Stomach (tissue), 19 donors: ENCODE measurements at places on chromosomes 16 and 17. TPM values are rescaled to one million over a fixed set of nuclear protein-coding genes. Genes with fewer than 3 reads are reported as not detected.

KRTAP1-5 gene
- not detected for polyA plus RNA-seq

FAM171A2 gene
- 0.31 TPM for polyA plus RNA-seq

DNA sequence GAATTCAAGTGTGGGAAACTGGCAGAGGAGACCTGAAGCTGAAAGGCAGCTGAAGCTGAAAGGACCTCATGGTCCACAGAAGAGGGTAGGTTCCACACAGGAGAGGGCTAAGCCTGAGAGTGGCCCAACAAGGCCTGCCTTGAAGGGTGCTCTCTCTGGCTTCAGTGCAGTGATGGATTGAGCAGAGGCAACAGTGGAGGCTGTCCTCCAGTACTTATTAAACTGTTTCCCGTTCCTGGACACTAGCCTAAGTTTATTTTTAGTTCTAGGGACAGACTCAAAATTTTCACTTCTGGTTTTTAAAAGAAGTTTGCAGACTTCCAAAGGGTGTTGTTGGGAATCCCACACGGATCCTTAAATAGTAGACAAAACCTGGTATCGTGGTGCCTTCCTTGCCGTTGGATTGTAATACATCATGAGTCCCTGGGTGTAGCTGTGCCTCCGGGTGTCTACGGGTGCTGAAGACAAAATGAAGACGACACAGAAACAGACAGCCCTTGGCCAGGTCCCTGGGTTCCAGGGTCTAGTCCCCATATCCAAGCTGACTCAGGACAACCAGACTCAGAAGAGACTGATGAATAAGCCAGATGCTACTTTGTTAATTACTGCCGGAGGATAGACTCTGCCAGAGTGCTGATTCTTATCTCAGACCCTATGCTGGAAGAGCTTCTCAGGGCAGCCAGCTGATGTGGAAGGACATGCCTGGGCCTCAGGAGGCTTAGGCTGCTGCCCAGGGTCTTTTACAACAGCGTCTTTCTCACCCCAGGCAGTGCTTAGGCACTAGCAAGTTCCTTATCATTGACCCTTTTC lies 7.1 kb upstream of the CMTM4 start:
- DNase-seq: peak; percentile 60

GRCh38 chr17:56834380-56835263 lies 671 bp downstream of the DGKE start:
- DNase-seq: peak; percentile 64

GRCh38 chr17:33779234-33779591 lies 475.9 kb upstream of the CCL2 start:
- peak; percentile 88 for DNase-seq

ACSM5 gene
- polyA plus RNA-seq: 3.5 TPM

GRCh38 chr16:85584267-85584666 lies 28.9 kb upstream of the GSE1 start:
- no peak for DNase-seq

P2RX5 gene
- 7.1 TPM for polyA plus RNA-seq

DNA sequence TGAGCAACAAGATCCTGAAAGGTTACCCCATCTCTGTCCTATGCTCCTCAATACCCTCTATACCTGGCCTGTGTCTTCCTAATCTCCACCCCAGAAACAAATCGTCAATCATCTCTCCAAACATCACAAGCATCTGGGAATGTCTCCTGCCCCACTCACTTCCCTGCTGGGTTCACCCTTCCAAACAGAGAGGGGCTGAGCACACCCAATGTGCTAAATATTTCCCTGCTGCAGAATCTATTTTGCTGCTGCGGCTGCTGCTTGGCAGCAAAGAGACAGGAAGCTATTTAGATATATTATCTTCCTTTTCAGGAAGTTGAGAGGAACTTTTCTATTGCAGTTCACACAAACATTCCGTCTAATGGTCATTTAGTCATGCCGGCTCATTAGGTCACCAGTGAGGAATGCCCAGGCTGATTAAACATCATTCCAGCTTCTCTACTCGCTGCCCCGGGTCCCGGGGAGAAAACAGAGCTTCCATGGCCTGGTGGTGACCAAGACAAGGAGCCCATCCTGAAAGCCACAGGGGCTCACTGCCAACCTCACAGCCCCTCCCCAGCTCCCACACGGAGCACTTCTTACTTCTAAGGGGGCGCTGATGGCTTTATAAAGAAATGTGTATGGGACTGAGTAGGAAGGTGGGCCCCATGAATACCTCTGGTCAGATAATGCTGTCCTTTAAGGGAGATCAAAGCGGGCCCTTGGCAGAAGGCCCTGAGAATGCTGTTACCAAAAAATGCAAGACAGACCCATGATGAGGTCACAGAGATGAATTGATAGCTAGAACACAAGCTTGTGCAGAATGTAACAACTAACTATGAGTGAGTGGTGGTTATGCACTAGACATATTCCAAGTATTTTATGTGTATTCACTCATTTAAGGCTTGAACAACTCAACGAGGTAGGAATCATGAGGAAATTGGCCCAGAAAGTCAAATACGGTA lies 218.3 kb downstream of the SOX9 start:
- DNase-seq: no peak

GRCh38 chr17:46795379-46795952 lies 23.0 kb downstream of the WNT3 start:
- no peak for DNase-seq

DNA sequence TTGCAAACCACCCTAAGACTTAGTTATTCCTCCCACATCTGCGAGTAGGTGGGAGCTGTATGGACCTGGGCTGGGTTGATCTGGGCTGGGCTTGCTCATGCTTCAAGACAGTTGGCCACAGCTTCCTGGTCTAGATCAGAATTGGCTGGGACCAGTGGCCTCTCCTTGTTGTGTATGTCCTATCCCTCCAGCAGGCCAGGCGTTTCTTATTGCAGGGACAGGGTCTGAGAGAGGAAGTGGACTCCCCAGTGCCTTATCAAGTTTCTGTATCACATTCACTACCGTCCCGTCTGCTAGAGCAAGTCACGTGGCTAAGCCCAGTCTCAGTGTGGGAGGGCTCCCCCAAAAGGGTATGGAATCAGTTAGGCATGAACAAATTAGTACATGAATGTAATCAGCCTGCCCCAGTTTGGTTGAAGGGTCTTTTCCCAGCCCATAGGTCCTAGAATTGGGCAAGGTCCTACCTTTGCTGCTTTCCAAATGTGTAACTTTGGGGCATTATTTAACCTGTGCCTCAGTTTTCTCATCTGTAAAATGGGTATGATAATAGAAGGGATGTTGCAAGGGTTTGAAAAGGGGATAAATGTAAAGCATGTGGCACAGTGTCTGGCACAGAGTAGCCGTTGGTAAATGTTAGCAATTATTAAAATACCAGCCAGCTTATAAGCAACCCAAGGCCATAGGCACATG lies 36.0 kb downstream of the NKD1 start:
- DNase-seq: no peak

DNA sequence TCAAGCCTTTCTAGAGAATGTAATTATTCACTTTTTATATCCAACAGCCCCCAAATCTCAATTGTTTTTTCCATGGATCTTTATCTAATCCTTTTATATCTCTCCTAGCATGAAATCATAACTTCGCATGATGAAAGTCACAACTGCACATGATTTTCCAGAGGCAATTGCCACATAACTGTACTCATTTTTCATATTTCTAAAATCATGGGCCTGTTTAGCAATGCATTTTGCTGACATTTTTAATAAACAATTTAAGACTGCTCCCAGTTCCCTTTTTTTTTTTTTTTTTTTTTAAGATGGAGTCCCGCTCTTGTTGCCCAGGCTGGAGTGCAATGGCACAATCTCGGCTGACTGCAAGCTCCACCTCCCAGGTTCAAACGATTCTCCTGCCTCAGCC lies 83.5 kb downstream of the VMP1 start:
- no peak for DNase-seq

DNA sequence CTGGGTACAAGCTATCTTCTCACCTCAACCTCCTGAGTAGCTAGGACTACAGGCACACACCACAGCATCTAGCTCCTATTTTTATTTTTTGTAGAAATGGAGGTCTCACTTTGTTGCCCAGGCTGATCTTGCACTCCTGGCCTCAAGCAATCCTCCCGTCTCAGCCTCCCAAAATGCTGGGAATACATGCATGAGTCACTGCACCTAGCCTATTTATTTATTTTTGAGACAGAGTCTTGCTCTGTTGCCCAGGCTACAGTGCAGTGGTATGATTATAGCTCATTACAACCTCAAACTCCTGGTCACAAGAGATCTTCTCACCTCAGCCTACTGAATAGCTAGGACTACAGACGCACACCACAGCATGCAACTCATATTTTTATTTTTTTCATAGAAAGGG lies 40.1 kb upstream of the RGS9 start:
- DNase-seq: no peak

- DNase-seq: no peak
Observed at GRCh38 chr17:6145946-6146345, 75.8 kb downstream of the WSCD1 start.

FNDC8 gene
- polyA plus RNA-seq: not detected

DNA sequence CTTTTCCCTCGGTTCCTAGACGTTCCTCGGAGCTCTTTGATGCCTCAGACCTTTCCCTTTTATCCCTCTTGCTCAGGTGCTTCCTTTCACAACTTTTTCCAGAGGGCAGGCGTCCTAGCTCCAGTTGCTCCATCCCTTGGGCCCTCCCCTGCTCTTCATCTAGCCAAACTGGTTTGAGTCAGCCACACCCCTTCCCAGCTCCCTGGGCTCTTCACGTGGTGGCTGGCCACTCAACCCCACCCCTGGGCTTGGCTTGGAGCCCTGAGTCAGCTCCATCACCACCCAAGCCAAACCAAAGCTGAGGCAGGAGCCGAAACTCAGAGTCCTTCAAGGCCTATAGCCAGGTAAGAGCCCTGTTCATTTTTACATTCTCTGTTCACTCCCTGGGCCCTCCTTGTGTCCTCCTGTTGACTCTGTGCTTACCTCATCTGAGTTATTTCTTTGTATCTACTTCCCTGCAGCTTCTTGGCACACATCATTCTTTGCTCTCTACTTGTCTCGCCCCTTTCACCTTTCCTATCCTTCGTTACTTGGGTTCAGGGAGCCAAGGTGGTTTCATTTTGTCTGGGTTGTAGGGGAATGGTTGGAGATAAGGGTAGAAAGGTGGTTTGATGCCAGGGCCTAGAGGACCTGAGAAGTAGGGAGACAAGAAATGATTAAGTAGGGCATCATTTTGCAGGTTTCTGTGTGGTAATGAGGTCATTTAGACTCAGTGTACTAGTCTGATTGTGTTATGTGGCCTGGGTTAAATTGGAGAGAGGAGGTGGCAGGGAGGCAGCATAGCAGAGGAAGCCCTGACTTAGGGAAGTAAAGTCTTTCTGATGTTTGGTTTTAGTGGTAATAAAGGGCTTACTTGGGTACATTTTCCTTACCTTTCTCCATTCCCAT lies 7.6 kb upstream of the PHKG2 start:
- peak; percentile 96 for DNase-seq

PIK3R6 gene
- 0.50 TPM for polyA plus RNA-seq

DNA sequence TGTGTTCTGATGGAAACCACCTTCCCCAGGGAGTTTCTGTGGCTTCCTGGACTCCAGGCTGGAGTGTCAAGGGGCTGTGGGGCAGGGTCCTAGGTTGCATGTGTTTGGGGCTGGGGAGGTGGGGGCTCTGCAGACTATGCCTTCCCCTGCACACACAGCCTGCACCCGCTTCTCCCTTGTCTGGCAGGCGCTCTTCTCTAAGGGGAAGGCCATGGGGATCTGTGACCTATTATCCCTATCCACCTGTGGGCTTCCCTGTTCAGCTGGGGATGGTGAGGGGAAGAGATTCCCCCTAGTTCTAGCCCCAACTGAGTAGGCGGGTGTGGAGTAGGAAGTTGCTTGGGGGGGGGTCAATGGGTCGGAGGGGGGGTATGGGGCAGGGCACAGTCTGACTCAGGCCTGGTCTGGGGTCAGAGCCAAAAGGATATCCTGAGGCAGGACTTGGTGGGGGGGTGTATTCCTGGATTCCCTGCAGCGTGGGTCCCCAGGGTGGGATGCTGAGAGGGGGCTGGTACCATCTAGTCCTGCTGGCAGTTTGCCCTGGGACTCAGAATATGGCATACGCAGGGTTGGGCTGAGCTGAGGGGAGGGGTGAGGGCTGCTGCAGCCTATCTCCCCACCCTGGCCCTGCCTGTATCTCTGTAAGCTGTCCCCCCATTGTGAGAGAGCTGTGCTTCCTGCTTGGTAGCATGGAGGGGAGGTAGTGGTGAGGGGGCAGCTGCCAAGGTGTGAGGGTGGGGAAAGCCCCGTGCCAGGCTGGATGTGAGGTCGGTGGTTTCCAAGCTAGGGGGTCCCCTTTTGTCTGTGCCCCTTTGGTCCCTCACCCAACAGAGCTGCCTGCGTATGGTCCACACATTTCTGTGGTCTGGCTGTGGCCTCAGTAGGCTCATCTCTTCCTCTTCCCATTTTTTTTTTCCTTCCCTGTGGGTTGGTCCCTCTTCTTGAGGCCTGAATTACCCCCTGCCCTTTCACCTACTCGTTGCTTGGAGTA lies 14.7 kb downstream of the RARA start:
- peak; percentile 79 for DNase-seq

- no peak for DNase-seq
Observed at GRCh38 chr17:19014628-19015215, 10.2 kb upstream of the FAM83G start.

- peak; percentile 87 for DNase-seq
Observed at GRCh38 chr17:17837966-17838962, 1.5 kb upstream of the SREBF1 start.

DNA sequence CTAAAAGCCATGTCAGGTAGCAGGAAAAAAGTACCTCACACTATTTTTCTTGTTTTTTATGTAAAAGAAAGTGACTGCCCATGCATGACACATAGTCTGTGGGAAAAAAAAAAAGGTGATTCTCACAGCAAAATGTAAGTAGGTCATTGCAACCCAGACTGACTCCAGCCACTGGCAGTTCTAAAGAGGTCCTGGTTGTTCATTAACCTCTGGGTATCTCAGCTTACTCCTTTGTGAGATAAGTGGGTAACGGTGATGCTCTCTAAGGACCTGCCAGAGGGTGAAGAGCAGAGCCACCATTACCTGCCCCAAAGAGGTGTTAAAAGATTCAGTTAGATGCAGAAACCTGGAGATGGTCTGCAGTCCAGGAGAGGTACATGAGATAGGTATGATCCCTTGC lies 531.9 kb downstream of the GRIN2A start:
- no peak for DNase-seq

DNA sequence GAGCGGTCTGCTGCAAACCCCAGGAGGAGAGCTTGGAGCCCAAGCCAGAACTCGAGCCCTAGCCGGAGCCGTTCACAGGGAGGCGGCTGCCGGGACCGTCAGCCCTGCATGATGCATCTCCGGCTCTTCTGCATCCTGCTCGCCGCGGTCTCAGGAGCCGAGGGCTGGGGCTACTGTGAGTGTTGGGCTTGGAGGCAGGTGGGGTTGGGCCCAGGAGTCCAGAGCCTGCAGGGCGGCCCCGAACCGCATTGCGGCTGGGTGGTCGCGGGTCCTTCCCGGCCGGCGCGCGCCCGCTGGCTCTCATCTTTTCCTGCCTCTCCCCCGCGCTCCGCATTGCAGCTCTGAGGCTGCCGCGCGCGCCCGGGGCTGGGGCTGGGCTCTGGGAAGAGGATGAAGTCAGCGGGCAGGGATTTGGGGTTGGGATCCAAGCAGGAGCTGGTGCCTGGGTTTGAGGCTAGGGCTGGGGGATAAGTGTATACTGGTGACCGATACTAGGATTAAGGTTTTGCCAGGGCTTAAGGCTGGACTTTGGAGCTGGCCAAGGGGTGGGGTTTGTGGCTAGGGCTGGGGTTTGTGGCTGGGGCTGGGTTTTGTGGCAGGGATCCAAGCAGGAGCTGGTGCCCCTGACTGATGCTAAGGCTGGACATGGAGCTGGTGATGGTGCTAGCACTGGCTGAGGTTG lies 532 bp downstream of the CNTNAP1 start:
- peak; percentile 41 for DNase-seq

TBC1D3H gene
- polyA plus RNA-seq: 6.1 TPM
